A172 (cell line): ENCODE measurements at places on chromosomes 5 and 9. TPM values are rescaled to one million over a fixed set of nuclear protein-coding genes. Genes with fewer than 3 reads are reported as not detected.
A peak's percentile ranks its signal among the peaks of the same experiment; 100 is the strongest.

GRCh38 chr5:168992016-168992415 is 308.9 kb downstream of the SLIT3 start:
- DNase-seq, result no peak

- DNase-seq, result no peak
Observed at GRCh38 chr5:1529498-1529897, 5.7 kb upstream of the LPCAT1 start.

- no peak for DNase-seq
Observed at GRCh38 chr5:61332851-61333320, 828 bp downstream of the ZSWIM6 start.

DNA sequence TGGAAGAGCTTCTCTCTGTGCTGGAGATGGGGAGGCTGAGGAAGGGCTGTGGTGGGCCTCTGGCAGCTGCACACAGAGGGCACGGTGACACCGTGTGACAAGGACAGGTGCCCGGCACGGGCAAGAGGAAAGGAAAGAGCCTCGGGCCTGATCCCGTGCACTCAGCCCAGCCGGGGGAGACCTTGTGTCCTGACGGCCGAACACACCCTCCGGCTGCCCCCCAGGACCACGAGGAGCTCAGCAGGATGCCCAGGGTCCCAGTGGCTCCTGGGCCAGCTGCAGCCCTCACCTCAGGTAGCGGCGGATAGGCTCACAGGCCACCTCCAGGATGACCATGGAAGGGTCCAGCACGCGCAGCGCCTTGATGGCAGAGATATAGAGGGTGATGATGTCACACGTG is 5.5 kb downstream of the ANAPC2 start:
- DNase-seq, result no peak

GRCh38 chr9:92988215-92988768 is 41.0 kb downstream of the FGD3 start:
- no peak for DNase-seq

DNA sequence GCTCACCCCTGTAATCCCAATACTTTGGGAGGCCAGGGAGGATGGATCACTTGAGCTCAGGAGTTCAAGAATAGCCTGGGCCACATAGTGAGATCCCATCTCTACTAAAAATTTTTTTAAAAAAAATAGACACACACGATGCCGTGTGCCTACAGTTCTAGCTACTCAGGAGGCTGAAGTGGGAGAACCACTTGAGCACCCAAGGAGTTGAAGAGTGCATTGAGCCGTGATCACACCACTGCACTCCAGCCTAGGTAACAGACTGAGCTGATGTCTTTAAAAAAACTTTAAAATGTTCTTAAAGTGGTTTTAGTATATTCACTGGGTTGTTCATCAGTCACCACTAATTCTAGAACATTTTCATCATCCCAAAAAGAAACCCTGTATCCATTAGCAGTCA is 51.9 kb upstream of the RNF38 start:
- DNase-seq, result no peak

DNA sequence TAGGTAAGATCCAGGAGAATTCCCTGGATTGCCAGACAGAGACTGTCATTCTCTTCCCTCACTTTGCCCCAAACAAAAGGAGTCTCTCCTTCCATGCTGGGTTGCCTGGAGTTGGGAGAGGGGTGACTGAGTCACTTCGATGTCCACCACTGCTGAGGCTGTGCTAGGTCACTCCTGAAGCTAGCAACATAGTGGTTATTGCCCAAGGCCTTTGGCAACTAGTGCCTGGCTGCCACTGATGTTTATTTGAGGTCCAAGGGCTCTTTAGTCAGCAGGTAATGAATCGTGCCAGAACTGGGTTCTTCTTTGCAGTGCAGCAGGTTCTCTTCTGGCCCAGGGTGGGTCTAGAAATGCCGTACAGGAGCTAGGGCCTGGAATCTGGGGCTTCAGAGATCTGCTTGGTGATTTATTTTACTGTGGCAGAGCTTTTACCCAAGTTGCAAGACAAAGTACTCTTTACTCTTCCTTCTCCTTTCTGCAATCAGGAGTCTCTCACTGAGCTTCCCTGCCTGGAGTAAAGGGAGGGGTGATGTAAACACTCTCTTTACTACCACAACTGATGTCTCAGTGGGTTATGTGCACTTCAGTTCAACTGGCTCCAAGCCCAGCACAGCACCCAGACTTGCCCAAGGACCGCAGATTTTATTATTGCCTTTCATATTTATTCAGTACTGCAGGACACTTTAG is 155.7 kb upstream of the SH3GL2 start:
- no peak for DNase-seq

GRCh38 chr9:135281791-135282737 is 194.6 kb downstream of the OLFM1 start:
- DNase-seq, result peak; percentile 60

TAS2R1 gene
- total RNA-seq, result not detected in 2 replicates

FAM174A gene
- total RNA-seq, result 28.8 and 40.8 TPM in 2 replicates

SLC25A2 gene
- total RNA-seq, result not detected in 2 replicates

CTXN3 gene
- total RNA-seq, result not detected in 2 replicates
